IMR-90 (cell line): ENCODE measurements at places on chromosomes 7 and 10.

DNA sequence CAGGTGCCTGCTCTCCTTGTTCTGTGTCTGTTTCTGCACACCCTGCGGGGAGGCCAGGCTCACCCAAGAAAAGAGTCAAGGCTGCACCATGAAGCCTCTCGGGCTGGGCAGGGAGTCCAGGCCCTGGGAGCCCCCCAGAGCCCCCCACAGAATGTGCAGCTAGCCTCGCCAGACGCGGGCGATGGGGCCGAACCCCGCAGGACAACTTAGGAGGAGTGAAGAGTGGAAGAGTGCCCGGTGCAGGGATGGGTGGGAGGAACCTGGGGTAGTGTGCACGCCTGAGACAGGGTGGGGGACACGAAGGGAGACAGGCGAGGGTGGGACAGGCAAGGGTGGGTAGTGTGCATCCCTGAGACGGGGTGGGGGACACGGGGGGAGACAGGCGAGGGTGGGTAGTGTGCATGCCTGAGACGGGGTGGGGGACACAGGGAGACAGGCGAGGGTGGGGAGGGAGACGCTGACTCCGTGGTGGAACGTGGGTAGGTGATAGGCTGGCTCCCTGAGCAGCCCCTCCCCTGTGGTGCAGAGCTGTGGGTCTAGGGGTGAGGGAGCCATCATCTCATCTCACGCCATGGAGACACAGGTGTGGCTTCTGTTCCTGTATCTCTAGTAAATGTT is 615.4 kb downstream of the DNAJB6 start:
- DNase-seq: no peak

- no peak for DNase-seq
Observed at GRCh38 chr10:125218967-125219366, 58.6 kb upstream of the CTBP2 start.

DNA sequence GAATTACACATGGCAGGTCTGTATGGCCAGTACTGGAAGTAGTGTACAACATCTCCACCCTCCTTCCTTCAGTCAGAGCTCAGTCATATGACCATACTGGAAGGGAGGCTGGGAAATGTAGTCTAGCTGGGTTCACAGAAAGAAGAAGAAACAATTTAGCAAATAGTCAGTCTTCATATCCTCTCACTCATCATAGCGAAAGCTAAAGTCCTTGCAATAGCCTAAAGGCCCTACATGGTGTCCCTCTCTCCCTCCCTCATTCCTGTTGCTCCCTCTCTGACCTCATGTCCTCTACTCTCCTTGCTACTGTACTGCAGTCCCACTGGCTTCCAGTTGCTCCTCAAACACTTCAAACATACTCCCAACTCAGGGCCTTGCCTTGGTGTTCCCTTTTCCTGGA is 4.3 kb upstream of the CALU start:
- DNase-seq: no peak

- DNase-seq: no peak
Observed at GRCh38 chr7:23350466-23350865, 51.3 kb downstream of the MALSU1 start.

- no peak for DNase-seq
Observed at GRCh38 chr10:122348512-122348911, 26.0 kb upstream of the PLEKHA1 start.

- DNase-seq: no peak
Observed at GRCh38 chr10:269440-270074, 134.3 kb downstream of the ZMYND11 start.

DNA sequence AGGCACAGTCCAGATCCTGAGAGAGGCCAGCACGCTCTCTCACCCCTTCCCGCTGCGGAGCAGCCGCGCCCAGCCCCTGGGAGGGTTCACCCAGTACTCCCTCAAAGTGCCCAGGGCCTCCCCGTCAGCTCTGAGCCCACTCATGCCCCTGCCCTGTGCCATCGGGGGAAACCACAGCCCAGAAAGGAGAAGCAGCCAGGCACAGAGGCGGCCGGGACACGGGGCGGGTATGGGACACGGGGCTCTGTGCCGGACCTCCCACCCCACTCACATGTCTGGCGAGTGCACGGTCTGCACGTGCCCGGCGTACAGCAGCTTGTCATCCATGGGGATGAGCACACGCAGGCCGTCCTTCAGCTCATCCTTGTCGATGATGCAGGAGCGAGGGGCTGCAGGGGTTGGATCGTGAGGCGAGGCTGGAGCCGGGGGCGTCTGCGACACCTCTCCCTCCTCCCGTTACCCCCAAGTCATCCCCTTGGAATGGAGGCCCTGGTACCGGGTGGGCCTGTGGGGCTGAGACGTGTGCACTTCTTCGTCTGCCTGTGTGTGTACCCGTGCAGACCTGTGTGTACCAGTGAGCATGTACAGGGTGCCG is 38.2 kb downstream of the SLC29A4 start:
- no peak for DNase-seq

- DNase-seq: no peak
Observed at GRCh38 chr10:11012421-11013295, 5.0 kb upstream of the CELF2 start.

DNA sequence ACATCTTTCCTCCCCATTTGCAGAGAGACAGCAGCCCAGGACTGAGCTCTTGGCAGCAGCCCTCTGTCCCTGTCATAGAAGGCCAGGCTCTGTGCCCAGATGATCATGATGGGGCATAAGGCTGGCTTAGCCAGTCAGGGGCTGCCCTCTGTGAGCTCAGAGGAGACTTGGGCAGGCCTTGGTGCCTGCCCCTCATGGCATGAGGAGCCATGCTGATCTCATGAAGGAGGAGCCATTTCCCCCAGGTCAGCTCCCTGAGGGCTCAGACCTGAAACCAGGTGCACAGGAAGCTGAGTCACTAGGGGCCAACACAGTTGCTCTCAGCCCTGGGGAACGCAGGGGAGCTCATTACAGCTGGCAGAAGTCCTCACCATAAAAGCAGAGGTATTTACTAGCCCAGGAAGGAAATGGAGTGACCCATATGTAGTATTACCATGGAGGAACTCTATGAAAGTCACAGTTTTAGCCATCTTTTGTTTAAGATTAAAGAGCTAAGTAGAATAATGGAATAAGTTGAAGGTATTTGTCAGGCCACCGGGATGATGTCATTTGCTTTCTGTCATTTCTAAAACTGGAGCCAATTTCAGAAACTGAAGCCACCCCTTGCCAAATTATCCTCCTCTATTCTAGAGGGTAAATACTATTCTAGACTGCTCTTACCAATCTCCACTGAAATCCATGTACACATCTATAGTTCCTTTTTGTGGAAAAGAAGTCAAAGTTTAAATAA is 362.4 kb upstream of the ZNF32 start:
- peak; percentile 12 for DNase-seq
